Stimulated activated CD4-positive, alpha-beta T cell treated with anti-CD3 and anti-CD28 coated beads, Interleukin-1b, Interleukin-23, amount 100 ng/mL, for 24 hours (primary cell): ENCODE measurements at places on chromosomes 1 and 21.

GRCh38 chr1:47585141-47585902 lies 147.5 kb downstream of the FOXD2 start:
- no peak for DNase-seq

DNA sequence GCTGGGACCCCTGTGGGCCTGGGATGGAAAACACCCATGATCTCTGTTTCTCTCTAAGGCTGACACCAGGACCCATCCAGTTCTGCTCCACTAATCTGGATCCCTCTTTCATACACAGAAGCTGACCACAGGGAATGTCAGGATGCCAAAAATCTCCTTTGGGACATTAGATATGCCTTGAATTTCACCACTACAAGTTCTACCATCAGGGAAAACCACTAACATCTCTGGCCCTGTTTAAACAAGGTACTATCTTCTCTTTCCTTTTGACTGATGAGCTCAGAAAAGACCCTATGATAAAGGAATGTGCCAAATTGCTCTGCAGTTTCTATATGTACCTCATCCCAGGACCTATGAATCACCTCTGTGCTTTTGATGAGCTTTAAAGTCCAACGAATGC lies 10.2 kb upstream of the PLXNA2 start:
- no peak for DNase-seq

- no peak for DNase-seq
Measured at GRCh38 chr1:16134066-16134801, 21.6 kb downstream of the EPHA2 start.

GRCh38 chr1:77065693-77066342 lies 153.4 kb downstream of the PIGK start:
- no peak for DNase-seq

DNA sequence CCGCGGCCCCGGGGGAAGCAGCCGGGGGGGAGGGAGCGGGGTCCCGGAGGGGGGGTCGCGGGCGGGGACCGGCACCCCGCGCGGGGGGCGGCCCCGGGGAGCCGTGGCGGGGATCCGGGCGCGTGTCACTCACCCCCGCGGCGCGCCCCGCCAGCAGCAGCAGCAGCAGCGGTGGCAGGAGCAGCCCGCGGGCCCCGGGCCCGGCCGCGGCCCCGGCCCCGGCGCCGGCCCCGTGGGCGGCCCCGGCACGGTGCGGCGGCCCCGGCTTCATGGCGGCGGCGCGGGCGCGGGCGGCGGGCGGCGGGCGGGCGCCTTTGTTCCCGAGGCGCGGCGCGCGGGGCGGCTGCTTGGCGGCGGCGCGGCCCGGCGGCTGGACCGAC lies 252 bp downstream of the SDC3 start:
- no peak for DNase-seq

DNA sequence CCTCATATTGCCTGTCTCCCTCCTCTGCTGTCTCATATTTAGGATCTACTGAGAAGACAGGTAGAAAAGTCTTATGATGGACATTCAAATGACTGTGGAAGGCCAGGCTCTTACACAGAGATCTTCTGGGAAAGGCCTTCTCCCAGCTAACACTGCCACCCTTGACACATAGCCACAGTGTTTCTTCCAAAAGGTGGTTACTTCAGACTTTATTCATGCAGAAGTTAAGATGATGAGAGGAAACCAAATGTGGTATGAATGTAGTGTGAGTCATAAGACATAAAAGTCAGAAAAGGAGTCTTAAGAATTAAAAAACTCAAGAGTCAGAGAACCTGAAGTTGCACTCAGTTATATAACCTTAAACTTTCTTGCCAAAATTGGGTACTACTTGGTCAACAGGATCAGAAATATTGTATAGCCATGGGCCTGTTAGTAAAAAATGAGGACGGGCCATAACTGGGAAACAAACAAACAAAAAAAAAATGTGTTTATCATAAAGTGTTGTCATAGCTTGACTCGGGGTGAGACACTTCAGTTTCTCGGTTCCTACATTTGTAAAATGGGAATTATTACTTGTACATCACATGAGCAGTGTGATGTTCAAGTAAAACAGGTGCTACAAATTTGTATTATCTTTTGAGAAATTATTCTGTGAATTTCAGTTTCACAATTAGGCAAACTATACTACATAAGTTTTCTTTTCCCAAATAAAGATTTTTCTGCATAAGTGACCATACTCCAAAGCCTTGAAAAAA lies 1.2 kb upstream of the DENND1B start:
- DNase-seq: peak; percentile 15

- DNase-seq: no peak
Measured at GRCh38 chr1:173946380-173946921, 29.3 kb upstream of the SERPINC1 start.

GRCh38 chr1:32289256-32289655 lies 2.6 kb upstream of the HDAC1 start:
- no peak for DNase-seq

DNA sequence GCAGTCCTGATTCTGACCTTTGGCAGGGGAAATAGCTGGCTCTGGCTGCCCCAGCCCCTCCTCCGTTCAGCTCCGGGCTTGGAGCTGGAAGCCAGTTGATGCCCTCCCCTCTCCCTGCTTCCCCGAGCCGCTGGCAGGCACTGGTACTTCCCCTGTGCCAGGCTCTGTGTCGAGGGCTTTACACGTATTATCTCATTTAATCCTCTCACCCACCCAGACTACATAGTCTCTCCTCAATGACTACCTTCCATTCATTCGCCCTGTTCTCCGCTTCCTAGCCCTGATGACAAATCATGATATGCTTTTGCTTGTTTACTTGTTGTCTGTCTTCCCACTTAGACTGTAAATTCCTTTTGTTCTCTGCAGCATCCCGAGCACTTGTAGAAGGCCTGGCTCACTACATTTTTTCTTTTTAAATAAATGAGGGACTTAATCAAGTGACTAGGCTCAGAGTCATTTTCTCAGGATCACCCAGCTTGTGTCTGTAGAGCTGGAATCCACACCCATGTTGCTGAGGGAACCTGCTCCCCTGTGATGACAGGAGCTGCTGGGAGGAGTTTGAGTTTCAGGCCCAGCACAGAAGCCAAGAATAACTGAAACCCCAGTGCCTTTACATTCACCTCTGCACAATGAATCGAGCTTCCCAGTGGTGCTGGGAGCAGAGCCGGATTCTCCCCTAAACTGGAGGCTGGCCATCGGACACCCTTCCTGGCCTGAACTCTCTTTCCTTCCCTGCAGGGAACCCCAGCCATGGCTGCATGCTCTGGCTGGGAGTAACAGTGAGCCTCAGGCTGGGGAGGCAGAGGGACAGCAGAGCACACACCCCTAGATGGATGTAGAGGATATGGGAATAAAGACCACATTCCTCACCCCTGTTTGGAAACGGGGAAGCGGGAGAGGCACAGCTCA lies 58.3 kb downstream of the UBIAD1 start:
- no peak for DNase-seq

- DNase-seq: no peak
Measured at GRCh38 chr1:223429313-223429731, 36.1 kb downstream of the CCDC185 start.

DNA sequence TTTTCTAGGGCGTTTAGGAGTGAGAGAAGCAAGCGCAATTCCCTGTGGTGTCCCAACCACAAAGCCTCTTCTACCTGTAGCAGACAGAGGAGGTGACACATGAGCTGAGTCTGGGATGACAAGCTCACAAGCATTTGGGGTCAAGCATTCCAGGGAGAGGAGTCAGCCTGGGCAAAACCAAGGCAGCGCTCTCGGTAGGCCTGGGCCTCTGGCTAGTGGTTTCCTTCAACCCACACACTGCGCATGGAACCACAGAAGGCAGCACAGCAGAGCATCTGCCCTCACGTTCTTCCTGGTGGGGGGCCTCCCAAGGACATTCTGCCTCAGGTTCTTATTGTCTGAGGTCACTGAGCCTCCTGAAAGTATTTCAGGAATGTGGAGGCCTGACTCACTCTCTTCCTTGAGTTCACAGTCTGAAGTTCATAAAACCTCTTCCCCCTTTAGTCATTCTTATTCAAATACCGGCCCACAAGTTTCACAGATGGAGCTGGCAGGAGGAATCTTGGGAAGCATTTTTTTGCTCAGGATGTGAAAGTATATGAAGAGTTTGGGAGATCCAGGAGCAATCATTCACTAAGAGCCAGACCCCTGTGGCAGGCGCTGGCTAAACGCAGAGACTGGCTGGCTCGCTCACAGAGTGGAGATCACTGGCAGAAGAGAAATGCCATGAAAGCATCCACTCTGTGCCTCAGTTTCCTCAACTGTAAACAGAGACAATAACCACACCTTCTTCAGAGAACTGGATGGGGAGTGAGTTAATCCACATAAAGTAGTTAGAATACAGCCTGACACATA lies 26.8 kb downstream of the CCN1 start:
- DNase-seq: no peak

DNA sequence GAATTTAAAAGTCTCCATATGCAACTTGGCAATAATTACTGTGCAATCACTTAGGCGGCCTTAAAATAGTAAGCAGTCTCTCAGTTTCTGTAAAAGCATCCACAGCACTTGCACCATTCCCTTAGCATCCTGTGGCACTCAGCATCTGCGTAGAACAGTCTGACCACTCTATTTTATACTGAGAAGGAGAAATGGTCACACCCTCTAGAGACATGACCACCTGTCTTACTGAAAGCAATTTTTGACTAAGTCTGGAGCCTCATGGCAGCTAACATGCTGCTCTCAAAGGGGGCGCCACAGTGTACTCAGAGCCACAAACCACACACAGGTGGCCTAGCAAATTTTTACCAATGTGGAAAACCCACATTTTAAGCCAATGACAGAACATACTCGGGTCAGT lies 62.0 kb downstream of the KCNK1 start:
- no peak for DNase-seq

GRCh38 chr1:206510371-206510770 lies 3.0 kb downstream of the RASSF5 start:
- no peak for DNase-seq

DNA sequence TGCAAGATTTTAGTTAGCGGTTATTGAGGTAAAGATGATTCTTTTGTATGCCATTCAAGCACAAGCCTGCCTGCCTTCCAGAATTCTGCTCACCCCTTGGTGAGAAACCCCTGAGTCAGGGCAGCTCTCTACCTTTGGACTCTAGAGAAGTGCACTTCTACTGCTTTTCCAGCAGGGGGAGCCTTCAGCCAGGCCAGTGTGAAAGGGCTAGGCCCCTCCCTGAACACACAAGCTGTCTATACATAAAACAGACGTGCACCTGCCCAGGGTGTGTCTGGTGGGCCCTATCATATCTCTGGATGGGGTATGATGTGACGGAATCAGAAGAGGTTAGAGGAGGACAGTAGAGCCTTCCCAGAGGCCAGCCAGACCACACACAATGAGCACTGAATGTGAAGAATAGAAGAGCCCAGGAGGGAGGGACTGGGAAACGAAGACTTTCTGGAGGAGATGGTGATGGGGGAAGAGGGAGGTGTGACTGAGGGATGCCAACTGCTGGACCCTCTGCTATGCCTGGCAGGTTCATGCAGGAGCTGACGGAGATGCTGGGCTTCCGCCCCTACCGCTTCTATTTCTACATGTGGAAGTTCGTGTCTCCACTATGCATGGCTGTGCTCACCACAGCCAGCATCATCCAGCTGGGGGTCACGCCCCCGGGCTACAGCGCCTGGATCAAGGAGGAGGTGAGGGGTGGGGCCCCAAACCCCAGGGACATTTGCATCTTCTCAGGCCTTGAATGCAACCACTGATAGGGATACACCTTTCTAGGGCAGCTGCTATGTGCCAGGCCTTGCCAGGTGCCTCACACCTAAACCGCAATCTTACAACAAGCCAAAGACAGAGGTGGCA lies 13.0 kb upstream of the KCNC4 start:
- peak; percentile 30 for DNase-seq

- no peak for DNase-seq
Measured at GRCh38 chr1:230788561-230789275, 41.5 kb downstream of the CAPN9 start.

DNA sequence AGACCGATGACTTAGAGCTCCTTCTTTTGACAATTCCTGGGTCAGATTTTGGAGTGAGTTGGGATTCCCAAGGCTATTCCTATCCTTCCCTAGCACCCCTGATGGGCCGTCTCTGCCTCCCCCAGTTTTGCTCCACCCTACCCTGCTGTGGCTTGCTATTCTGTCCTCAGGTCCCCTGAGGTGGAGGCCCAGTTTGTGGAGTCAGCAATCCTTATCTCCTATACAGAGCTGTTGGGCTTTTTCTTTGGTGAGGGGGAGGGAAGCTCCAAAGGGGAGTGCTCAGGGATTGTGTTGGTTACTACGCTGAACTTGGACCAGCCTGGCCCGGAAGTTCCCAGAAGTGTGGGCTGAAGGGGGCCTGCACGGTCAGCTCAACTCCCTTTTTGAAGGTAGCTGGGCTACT lies 7.6 kb downstream of the SESN2 start:
- DNase-seq: no peak

- DNase-seq: no peak
Measured at GRCh38 chr1:150748878-150749719, 16.5 kb downstream of the CTSS start.

- DNase-seq: no peak
Measured at GRCh38 chr1:177054542-177054941, 110.0 kb downstream of the ASTN1 start.

DNA sequence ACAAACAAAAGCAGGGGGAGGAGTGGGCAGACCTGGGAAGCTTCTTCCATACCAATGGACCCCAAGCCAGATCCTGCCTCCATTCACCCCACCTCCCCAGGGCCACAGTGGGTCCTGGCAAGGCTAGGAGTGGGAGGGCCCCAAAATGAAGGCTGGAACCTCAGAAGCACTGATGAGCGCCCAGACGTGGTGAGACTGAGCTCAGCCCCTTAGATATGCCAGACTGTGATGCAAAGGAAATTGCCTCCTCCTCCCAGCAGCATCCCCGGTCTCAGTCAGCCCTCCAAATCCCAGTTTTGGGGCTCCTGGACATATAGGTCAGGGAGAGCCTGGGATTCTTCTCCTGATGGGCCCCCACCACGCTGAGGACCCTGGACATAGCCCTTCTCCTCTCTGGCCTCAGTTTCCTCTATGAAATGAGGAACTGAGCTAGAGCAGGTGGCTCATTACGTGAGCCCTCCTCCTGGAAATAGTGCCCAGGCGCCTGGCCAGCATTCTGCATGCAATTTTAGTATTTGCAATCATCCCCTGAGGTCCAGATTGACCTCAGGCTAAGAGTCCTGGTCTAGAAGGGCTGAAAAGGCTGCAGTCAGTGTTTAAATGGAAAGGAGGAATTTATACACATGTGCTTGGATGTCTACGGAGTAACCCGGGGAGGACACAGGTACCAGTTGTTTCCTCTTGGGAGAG lies 33.5 kb downstream of the RHBG start:
- no peak for DNase-seq

GRCh38 chr1:5901150-5901549 lies 91.1 kb downstream of the NPHP4 start:
- DNase-seq: no peak

DNA sequence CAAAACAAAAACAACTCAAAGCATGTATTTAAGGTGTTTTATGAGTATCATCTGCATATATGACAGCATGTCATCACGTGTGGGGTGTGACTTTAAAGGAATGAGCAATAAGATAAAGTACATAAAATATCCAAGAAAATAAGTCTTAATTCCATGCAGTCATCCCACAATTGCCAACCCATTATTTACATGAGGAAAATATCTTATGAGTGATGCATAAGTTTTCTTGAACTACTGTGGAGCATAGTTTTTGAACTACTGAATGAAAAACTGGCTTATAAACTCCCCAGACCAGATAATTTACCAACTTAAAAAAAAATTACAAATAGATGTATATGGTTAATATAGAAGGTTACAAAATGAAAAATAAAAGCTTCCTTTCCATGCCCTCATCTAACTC lies 29.7 kb upstream of the MTMR11 start:
- no peak for DNase-seq
